ENCODE measurements at places on chromosomes 16 and 17.

- DNase-seq, result no peak
Observed at GRCh38 chr17:50127697-50128361, 2.1 kb downstream of the SAMD14 start.

DNA sequence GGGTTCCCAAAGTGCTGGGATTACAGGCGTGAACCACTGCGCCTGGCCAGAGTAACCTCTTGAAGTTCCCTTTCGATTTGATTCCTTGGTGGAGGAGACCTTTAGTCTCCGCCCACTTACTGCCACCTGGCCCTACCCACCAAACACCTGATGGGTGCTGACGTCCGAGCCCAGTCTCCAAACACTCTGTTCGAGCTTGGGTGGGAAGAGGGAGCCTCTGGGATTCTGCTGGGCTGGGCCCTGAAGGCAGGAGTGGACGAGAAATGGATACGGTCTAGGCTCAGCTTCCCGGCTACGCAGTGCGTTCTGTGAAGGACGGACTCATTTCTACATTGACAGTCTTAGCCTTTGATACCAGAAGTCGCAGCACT lies 870 bp upstream of the ITGA3 start:
- DNase-seq, result peak; percentile 87

DNA sequence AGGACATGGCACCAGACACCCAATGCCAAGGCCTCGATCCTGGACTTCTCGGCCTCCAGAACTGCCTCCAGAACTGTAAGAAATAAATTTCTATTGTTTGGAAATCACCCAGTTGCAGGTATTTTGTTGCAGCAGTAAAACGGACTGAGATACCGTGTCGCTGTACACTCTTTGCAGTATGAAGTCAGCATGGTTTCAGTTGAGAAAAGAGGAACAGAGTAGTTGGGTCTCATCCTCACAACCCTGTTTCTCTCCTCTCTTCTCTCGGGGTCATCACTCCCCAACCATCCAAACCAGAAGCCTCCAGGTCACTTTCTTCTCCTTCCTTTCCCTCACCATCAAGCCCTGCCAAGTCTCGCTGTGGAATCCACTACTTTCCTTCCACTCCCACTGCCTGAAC lies 77.8 kb downstream of the ADCY9 start:
- no peak for DNase-seq

DNA sequence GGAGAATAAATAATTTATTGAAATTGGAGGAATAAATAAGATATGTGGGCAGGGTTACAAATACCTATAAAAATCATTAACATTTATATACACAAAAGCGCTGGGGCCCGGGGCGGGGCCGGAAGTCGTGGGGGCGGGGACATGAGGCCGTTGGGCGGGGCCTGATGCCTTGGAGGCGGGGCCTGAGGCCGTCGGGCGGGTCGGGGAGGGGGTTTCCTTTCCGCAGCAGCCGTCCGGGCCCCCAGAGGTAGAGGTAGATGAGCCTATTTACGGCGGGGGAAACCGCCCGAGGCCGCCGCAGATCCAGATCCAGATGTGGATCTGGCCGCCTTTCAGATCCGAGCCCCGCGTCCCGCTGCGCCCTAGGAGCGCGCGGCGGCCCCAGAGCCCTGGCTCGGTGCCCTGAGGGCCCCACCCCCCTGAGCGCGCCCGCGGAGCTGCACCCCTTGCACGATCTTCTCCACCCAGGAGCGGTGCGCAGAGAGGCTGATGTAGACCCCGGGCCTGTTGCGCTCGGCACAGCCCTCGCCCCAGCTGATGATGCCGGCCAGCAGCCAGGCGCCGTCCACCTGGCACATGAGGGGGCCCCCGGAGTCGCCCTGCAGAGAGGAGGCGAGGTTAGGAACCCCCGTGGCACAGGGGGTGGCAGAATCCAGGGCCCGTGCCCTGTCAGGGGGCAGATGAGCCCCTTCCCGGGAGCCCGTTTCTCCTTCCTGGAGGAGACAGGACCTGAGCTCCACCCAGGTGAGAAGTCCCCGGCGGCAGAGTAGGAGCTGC lies 5.1 kb downstream of the PRSS22 start:
- DNase-seq, result no peak

DNA sequence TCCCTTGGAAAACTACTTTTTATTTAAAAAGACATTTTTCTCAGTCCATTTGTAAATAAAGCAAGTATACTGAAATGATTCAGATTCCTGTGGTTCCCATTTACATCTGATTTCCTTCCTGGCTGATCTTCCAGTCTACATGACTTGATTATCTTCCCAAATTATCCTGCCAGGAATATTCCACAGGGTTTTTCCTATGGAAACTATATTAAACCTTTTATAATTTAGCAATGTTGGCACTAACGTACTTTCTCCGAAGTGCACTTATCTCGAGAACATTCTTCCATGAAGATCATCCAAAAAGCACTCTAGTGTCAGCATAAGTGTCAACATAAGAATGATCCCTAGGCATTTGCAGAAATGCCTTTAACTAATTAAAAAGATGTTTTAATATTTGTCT lies 347.7 kb upstream of the KIF2B start:
- no peak for DNase-seq

DNA sequence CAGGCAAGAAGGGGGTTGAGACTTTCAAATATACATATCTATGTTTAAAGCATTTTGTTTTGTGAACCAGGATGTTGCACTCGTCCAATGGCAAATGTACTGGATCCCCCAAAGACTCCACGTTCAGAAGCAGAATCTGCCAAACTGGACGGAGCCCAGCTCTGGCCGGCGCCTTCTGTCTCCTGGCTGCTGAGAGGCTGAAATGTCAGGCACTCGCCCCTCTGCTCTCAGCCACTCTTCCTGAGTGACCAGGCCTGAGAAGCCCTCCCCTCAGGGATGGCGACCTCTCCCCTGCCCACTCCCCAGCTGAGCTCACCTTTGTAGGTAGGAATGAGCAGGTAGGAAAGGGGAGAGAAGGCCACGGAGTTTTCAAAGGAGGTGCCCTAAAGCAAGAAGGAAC lies 187.5 kb upstream of the FOXF1 start:
- no peak for DNase-seq

- DNase-seq, result no peak
Observed at GRCh38 chr16:72203401-72203800, 31.4 kb upstream of the PMFBP1 start.

- DNase-seq, result no peak
Observed at GRCh38 chr17:17830740-17831207, 6.0 kb downstream of the SREBF1 start.

- peak; percentile 36 for DNase-seq
Observed at GRCh38 chr17:81035521-81036196, 708 bp downstream of the BAIAP2 start.

- DNase-seq, result peak; percentile 58
Observed at GRCh38 chr17:4899341-4900230, at the start of gene C17orf107. Gene C17orf107, plus strand, starts transcription at chr17:4899536. Its CDS starts 227 bp downstream, at chr17:4899763.

- no peak for DNase-seq
Observed at GRCh38 chr16:71474864-71475263, 12.8 kb upstream of the ZNF23 start.

DNA sequence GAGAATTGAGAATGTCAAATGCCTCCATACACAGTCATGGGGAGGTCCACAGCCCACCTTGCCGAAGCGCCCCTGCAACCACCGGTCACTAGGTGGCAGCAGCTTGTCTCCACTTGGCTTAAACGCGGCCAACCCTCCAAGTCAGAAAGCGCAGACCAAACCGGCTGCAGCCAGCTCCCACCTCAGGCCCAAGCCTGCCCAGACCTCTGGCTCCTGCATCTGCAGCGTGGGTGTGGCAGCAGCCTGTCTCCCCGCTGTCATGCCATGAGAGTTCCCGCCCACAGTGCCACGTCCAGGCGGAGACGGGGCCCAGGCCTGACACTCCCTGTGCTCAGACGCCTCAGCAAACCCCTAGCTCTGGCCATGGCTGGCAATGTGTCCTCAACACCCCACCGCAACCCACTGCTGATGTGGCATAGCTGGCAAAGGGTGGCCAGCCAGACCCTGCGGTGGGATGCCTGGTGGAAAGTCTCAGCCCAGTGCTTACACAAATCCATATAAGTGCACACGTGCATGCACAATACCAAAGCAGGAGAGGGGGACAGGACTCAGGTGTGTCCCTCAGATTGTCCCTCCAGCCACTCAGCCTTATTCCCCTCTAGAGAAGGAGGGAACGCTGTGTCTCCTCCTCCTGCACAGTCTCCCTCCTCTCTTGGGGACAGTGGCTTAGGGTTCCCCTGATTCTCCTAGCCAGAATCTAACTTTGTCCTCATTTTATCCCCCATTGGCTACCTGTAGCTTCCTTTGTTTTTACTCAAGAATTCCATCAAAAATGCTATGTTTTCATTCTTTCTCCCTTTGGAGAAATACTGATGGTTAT lies 10.9 kb downstream of the COPZ2 start:
- peak; percentile 84 for DNase-seq

DNA sequence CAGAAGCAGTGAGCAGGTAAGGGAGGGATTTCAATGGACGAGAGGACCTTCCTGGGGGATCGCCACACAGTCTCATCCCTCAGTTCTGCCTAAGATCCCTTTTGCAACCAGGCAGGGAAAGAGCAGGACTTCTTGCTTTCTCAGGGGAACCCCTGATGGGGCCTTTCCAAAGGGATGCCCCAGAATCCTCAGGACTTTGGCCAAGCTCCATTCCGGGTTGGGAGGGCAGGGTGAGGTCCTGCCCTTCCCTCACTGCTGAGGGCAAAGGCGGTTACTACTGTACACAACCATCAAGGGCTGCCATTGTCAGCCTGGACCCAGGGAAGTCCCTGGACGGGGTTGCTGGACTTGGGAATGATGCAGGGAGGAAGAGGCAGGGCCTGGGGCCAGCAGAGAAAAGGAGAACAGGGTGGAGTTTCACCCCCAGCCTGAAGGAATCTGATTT lies 9.7 kb downstream of the PRR29 start:
- DNase-seq, result no peak

GRCh38 chr17:44348234-44348987 lies 3.3 kb downstream of the GRN start:
- no peak for DNase-seq

DNA sequence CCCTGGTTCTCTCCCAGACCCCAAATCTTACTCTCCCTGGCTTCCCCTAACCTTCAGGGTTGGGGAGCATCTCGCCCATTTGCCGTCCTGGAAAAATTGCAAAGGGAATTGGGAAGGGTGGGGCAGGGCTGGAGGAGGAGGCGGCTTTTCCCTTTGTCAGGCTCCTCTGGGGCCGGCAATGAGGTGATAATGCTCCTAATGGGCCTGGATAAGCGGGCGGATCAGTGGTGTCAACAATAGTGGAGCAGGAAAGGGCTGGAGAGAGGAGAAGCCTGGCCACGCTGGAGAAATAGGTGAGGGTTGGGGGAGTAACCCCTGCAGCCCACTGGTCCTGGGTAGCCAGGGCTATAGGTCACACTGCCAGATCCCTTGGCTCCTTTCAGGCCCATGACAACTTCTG lies 12.3 kb downstream of the SCN4A start:
- no peak for DNase-seq

GRCh38 chr17:11935734-11936406 lies 61.4 kb downstream of the ZNF18 start:
- peak; percentile 47 for DNase-seq

DNA sequence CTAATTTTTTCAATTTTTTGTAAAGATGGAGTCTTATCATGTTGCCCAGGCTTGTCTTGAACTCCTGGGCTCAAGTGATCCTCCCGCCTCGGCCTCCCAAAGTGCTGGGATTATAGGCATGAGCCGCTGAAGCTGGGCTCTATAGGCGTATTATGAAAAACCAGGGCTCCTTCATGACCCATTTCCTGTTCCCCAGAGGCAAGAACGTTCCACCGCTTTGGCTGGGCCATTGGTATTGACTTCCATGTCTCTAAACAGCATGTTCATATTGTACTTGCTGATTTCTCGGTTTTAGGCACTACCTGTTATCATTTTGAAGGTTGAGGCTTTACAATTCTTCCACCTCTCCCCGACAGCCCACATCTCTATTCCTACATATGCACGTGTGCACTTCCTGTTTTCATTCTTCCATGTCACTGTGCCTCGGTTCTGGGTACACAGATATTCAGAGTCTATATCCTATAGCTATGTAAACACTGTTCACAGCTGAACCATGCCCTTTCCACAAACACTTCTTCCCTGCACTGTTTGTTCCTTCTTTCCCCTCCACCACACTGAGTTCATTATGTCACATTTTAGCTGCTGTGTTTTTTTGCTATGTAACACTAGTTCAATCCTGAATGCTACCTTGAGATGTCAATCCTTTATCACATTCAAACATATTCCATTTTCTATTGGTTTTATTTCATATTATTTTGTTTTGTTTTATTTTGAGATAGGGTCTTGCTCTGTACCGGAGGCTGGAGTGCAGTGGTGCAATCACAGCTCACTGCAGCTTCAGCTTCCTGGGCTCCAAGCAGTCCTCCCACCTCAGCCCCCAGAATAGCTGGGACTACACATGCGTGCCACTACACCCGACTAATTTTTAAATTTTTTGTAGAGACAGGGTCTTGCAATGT lies 16.8 kb upstream of the MAPK3 start:
- DNase-seq, result no peak

GRCh38 chr16:4500272-4500671 lies 24.1 kb downstream of the HMOX2 start:
- no peak for DNase-seq

- no peak for DNase-seq
Observed at GRCh38 chr17:57875290-57876022, 25.6 kb upstream of the MRPS23 start.

- no peak for DNase-seq
Observed at GRCh38 chr17:15444805-15445204, 22.6 kb downstream of the CDRT4 start.

DNA sequence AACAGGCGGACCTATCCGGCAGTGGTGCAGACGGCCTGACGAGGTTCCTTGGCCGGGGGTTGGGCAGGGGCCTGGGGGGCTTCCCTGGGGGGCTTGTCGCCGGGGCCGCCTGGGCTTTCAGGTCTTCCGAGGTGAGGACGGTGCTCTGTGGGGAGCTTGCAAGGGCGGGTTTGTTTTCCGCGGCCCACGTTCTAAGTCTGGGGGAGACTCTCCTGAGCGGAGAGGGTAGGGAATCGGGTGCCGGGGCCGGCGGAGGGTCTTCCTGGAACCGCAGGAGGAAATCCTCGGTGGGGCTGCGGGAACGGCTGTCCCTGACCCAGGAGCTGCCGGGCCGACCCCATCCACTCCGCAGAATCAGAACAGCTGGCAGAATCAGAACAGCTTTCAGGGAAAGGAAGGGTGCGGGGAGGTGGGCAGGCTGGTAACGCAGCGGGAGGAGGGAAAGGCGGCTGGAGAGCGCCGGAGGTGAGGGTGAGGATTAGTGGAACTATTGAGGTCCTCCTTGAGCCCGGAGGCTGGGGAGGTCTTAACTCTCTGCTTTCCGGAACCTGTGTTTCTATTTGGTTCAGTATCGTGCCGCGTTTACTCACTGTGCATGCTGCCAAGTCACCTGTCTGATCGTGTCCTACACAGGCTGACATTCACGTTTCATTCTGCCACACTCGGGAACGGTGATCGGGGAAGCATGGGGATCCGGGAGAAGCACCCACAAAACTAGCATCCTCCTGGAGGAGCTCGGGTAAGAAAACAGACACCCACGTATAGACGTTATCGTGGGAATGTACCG lies 28.9 kb downstream of the CPSF4L start:
- peak; percentile 53 for DNase-seq
